ENCODE measurements at places on chromosomes 16 and 17.

DNA sequence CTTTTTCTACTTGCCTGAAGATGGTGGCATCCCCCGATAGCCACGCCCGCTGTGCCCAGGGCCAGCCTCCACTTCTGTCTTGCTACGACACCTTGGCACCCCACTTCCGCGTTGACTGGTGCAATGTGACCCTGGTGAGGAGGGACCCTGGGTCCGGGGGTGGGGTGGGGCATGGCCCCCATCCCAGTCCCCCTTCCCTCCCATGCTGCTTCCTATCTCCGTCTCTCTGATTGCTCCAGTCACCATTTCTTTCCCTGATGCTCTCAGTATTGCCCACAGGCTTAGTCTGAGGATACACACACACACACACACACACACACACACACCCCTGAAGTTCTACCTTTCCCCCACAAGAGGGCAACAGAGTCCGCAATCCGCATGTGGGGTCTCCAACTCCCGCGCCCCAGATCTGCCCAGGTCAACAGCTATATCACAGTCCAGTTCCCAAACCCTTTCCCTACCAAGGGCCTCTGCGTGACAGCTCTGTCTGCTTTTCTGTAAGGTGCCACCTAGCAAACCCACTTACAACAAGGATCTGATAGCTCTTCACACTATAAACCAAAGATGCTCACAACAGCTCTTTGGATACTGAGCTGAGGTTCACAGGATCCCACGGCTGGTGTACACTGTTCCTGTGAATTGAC lies 3.4 kb downstream of the SGCA start:
- DNase-seq: peak; percentile 90

DNA sequence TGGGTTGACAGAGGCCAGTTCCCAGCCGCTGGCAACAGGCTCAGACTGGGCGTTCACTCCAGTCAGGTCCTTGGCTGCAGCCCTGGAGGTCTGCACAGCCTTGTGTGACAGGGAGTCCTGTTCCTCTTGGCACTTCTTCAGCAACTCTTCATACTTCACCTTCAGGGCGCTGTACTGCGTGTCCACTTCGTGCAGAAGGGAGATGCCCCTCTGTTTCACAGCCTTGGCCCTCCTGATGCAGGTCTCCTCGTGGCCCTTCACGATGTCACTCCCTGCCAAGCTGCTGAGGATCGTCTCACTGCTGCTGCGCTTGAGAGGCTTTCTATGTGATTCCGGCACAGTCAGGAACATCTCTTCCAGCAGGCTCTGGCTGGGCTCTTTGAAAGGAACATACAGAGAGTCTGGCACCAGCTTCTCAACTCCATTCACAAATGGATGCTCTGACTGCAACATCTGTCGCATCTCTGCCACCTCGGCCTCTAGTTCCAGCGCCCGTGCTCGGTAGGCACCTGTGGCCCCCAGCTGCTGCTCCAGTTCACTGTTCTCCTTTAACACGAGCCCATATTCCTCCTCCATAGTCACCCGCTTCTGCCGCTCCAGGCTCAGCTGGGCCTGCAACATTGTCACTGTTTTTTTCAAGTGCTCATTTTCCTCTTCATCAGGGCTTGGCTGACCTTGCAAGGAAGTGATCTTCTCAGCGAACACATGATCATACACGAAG lies 27.2 kb downstream of the CDR2 start:
- DNase-seq: no peak

- no peak for DNase-seq
Measured at GRCh38 chr16:66008136-66008535, 358.4 kb upstream of the CDH5 start.

DNA sequence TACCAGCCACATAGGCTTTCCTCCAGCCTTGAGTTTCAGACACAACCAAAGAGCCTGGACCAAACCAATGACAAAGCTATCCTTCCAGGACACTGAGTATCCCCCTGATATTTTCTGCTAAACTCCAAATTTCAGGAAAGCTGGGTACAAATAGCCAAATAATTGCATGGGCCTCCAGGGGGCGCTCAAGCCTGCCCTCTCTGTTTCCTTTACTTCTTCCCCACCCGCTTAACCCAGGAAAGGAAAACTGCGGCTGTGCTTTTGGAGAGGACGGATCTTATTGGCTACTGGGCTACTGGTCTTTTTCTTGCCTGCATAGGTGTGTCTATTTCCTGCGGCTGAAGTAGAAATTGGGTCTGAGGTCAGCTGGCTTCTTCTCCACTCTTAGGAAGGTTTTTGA lies 30.1 kb downstream of the GNGT2 start:
- peak; percentile 78 for DNase-seq

- no peak for DNase-seq
Measured at GRCh38 chr17:17814162-17815061, 22.4 kb downstream of the SREBF1 start.

- no peak for DNase-seq
Measured at GRCh38 chr17:2060681-2061440, 6.0 kb downstream of the HIC1 start.
